AG04450 (cell line): ENCODE measurements at places on chromosomes 5 and 9.
A peak's percentile ranks its signal among the peaks of the same experiment; 100 is the strongest.

DNA sequence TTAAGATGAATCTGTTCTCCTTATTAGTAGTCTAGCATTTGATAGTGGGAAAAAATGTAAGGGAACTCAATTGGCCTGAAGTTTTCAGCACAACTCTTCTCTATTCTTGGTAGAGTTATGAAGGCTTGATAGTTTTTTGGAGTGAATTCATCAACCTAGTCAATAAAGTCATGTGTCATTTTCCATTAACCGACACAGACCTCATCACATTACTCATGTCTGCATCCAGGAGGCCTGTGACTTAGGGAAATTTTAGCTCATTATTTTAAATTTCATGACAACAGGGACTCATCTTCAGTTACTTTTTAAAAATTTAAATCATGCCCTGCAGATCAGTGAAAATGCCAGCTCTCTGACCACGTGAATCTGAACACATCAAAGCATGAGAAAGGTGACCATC, 63.3 kb downstream of the ADAMTS16 start:
- no peak for DNase-seq

DNA sequence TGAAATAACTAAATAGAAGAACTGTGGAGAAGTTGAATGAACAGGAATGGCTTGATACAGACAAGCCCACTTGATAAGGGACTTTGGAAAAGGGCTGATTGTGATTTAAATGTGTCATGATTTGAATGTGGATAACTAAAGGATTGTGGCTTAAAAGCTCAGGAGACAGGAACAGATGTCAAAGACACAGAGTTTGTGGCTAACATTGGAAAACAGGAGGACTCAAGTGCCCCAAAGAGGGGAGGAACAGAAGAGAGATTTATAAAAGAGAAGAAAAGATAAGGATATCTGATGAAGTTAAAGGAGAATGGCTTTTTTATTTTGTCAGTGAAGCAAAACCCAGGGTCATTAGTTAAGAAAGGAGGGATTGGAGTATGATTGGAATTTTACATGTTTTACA, 124.2 kb upstream of the TRPM3 start:
- no peak for DNase-seq

GRCh38 chr9:97966493-97966892, 16.6 kb upstream of the ANP32B start:
- DNase-seq = no peak

- no peak for DNase-seq
Observed at GRCh38 chr5:79699763-79700400, 10.2 kb downstream of the CMYA5 start.

DNA sequence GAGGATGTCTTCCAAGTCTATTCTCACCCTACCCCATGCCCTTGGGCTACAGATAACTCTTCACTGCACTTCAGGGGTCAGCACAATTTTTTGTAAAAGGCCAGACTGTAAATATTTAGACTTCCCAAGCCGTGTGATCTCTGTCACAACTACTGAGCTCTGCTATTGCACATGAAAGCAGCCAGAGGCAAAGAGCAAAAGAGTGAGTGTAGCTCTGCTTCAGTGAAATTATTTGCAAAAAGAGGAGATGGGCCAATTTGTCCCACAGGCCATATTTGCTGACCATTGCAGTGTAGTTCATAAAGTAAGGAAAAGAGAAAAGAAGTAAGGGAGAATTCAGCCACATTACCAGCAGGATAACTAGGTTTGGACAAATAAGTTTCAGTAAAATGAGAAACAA, 7.0 kb upstream of the MOCS2 start:
- DNase-seq = no peak

DNA sequence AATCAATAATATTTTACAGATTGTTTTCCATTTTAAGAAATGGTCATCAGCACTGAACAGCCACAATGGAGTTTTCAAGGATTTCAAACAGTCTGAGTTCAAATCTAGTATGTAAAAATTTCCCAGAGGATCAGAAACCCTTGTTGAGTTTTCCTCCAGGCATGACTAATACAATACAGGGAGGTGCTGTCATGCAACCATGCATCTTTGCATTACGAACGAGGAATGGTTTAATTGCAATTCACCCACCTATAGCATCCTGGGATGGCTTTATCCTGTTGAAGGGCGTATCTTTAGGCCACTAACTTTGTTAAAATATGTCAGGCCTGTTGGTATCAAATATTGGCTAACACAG, 196.4 kb downstream of the EFNA5 start:
- no peak for DNase-seq

DNA sequence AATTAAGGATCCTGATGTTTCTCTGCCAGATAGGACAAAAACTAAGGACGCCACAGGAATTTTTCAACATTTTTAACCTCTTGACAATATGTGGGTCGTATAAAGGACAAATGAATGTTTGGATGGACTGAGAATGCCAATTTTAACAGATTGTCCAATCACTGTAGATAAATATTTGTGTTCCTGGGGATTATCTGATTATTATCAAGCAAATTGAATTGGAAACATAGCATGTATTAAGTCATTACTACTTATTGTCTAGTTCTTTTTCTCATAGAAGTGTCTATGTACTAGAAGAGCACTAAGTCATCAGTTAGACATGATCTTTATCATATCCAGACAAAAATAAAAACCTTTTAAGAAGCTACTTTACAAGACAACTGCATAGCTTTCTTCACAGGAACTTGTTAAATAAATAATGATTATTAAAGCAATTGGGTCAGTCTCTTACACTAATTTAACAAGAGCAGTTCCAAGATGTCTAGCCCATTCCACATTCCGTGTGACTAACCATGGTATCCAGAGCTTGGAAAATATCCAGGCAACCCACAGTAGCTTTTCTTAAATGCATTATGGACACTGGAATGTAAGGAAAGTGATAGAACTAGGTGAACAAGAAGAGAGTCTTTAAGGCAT, 127.5 kb upstream of the CDKN2B start:
- peak; percentile 61 for DNase-seq

DNA sequence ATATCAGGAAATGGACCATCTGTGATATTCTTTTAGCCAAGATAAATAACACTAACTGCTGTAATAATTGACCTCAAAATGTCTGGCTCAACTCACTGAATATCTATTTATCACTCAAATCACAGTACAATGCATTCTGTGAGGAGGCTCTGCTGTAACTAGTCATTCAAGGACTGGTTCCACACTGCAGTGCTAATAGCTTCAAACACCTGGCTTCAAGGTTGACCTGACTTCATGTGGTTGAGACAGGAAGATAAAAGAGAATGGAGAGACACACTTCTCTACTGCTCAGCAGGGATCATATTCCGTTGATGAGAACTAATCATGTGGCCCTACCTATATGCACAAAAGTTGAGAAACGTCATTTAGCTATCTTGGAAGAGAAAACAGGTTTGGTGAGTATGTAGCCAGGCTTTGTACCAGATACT, 3.4 kb upstream of the RHOBTB3 start:
- no peak for DNase-seq

- no peak for DNase-seq
Observed at GRCh38 chr5:168646335-168646734, 67.2 kb upstream of the PANK3 start.

GRCh38 chr5:82106207-82106606, 134.4 kb downstream of the ATG10 start:
- DNase-seq = no peak

GRCh38 chr5:16549491-16550206, 67.1 kb downstream of the RETREG1 start:
- no peak for DNase-seq

GRCh38 chr5:102554728-102555127, 55.9 kb upstream of the SLCO6A1 start:
- no peak for DNase-seq

GRCh38 chr9:123807251-123807650, 122.7 kb downstream of the DENND1A start:
- DNase-seq = no peak

GRCh38 chr5:68529581-68529980, 314.0 kb downstream of the PIK3R1 start:
- no peak for DNase-seq

- no peak for DNase-seq
Observed at GRCh38 chr5:72364171-72364570, 44.0 kb downstream of the PTCD2 start.

DNA sequence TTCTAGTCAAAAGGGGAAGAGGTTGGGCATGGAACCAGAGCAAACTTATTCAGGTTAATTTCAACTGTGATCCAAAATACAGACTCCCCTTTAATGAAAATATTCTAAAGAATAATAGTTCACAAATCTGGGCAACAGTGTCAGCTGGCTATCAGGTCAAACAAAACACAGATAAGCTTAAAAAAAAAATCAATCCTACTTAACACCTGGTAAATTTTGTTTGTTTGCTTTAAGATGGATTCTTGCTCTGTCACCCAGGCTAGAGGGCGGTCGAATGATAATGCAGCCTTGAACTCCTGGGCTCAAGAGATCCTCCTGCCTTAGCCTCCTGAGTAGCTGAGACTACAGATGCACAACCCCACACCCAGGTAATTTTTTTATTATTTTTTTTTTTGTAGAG, 89.0 kb downstream of the UBAP2 start:
- no peak for DNase-seq

DNA sequence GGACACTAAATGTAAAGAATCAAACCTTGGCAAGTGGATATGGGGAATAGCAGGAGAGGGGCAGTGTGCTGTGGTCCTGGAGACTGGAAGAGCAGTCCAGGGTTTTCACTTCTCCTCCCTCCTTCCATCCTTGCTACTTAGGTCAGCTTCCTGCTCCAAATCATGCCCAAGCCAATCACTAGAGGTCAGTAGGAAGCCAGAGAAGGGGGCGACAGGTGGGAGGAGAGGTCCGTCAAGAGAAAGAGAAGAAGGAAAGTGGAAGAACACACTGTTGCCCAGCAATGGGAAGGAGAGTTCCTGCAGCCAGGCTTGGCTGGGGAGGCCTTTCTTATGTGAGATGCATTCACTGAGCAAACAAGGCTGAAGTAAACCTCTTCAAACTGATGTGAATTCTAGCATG, 289.6 kb downstream of the DTWD2 start:
- no peak for DNase-seq

DNA sequence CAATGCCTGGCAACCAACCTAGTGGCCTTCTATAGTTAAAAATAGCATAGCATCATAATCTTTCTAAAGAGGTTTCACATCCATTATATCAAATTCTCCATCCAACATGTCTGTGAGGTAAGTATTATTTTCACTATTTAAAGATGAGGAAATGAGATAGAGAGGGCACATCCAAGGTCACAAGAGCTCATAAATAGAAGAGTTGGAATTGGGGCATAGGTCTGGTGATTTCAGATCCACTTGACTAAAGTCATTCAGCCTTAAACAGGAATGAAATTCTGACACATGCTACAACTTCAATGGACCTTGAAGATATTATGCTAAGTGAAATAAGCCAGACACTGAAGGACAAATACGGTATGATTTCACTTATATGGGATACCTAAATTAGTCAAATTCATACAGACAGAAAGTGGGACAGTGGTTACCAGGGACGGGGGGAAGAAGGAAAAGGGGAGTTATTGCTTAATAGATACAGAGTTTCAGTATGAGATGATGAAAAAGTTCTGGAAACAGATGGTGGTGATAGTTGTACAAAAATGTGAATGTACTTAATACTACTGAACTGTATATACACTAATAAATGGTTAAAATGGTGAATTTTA, 259.6 kb upstream of the NR4A3 start:
- no peak for DNase-seq

DNA sequence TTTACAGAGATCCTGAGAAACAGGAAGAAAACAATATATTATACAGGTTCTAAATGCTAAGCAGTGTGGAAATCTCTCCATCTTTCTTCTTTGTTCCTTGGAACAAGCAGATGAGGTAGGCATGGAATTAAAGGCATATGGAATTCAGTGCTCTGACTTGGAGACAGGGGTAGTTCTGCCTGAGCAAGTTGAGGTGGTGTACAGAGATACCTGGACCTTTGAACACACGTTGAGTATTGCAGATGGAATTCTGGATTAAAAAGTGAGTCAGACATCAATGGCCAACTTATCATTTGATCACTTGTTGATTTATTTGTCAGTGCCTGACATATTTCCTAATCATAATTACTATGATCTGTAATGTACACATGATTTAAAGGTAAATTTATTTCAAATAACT, 293.9 kb upstream of the IRX4 start:
- no peak for DNase-seq

DNA sequence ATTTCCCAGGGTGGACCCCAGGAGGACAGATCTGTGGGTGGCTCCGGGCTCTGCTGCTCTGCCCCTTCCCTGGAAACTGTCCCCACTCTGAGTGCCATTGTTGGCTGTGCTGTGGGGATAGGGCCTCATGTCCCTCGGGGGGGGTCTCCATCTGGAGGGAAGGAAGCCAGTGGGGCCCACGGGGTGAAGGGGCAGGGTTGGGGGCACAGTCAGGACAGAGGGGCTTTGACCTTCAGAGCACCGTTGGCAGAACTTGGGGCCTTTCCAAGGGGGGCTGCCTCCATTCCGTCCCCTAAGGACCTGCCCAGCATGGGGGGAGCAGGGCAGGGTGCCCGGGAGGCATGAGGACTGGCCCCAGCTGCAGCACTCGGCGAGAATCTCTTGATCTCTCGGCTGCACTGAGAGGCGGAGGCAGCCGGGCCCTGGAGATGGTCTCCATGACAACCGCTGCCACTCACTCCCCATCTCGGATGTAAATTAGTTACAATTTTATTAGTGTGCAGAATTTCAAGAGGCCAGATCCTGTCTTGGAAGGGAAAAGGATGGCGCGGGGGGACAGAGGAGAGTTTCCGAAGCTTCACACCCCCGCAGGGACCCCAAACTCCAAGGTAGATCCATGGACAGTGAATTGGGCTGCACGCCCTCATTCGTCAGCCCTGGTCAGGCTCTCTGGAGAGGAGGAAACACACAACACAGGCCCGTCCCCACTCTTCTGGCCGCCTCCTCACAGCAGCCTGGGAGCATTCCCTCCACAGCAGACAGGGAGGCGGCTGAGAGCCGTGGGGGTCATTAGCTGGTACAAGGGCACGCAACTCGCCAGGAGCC, 216.2 kb upstream of the IER5L start:
- no peak for DNase-seq

GRCh38 chr9:14306672-14307660, 7.0 kb downstream of the NFIB start:
- DNase-seq = no peak

- no peak for DNase-seq
Observed at GRCh38 chr5:142087920-142088679, 20.5 kb upstream of the NDFIP1 start.

GRCh38 chr9:70816891-70817290, 304.5 kb downstream of the TRPM3 start:
- no peak for DNase-seq

DNA sequence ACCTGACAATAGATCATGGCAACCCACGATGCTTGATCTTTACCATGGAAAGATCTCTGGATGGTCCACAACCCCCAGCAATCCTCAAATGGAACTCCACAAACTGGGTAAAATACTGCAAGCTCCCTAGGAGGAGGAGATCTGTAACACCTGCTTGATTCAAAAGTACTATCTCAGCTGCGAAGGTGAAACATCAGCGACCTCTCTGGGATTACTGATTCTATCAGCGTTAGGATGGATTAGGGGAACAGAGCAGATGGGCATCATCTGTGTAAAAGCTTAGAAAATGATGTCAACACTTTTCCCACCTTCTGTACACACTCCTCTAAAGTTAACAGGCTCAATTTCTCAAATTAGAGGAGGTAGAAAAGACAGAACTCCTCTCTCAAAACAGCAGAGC, 31.5 kb upstream of the TRPC7 start:
- no peak for DNase-seq
